ENCODE measurements at places on chromosomes 12 and 14.

GRCh38 chr12:27331291-27331926 is 1.2 kb upstream of the BMAL2 start:
- no peak for DNase-seq

GRCh38 chr14:79037593-79037992 is 867.4 kb downstream of the NRXN3 start:
- no peak for DNase-seq

GRCh38 chr12:25248137-25248536 is 2.6 kb downstream of the KRAS start:
- no peak for DNase-seq

- no peak for DNase-seq
Observed at GRCh38 chr12:54042970-54043853, 10.4 kb downstream of the HOXC5 start.

- DNase-seq = no peak
Observed at GRCh38 chr12:13376610-13377373, 180.3 kb downstream of the EMP1 start.

- DNase-seq = no peak
Observed at GRCh38 chr12:114439261-114439683, 33.3 kb upstream of the TBX5 start.

DNA sequence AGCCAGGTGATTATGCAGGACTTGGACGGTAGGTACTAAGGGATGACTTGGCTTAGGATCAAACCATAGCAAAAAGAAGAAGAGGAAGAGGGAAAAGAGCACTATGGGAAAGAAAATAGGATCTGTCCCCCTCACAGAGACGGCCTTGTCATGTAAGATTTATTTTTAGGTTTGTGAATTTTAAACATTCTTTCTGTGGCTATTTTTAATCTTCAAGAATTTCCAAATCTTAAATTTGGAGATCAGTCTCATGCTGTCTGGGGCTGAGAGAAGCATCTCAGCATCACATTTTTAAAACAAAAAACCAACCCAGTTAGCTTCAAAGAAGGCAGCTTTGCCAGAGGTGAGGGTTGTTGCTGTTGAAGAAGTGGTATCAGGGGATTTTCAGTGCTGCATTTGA is 52.6 kb upstream of the STRN3 start:
- DNase-seq = no peak

DNA sequence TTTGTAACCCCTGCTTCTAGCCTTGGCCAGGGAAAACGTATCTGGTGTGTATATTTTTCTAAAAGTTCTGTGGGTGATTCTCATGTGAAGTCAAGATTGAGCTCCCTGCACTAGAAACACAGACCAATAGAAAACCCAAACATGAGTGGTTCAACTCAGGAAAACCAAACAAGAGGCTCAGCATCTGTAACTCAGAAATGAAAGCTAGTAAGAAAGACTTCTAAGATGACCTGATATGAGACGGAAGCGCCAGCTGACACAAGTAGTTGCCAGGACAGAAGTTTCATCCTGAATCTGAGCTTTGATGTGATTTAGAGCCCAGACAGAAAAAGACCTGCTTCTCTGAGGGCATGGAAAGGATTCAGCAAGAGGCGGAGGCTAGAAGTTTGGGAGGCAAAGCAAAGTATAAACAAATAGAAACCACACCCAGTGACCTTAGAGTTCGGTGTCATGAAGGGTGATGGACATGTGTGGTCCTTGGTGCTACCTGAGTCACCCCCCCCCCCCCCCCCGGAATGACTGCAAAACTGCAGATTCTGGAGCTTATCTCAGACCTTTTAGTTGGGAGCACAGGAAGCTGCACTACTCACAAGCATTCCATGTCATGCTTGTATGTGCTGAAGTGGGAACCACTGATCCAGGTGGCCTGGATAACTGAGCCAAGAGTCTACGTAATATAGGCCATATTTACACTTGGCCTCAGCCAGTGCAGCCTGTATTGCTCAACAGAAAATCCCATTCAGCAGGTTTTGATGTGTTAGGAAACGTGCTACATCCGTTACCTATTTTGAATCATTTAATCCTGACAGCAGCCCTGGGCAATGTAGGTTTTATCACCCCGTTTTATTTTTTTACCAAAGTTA is 191.3 kb downstream of the ANO6 start:
- no peak for DNase-seq

GRCh38 chr14:75831952-75832351 is 149.8 kb downstream of the TGFB3 start:
- no peak for DNase-seq

DNA sequence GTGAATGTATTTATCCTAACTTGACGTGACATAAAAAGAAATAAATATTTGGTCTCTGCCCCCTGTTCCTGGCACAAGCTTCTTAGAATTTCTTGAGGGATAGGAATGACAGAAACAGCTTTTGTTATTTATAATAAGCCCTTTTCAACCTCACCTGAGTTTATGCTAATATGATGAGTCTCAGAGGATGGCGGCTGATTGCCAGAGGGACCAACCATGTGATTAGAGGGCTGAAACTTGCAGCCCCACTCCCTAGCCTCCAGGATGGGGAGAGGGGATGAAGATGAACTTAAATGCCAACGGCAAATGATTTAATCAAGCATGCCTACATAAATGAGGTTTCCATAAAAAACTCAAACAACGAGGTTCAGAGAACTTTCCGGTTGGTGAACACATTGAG is 42.9 kb downstream of the DNAI7 start:
- no peak for DNase-seq

DNA sequence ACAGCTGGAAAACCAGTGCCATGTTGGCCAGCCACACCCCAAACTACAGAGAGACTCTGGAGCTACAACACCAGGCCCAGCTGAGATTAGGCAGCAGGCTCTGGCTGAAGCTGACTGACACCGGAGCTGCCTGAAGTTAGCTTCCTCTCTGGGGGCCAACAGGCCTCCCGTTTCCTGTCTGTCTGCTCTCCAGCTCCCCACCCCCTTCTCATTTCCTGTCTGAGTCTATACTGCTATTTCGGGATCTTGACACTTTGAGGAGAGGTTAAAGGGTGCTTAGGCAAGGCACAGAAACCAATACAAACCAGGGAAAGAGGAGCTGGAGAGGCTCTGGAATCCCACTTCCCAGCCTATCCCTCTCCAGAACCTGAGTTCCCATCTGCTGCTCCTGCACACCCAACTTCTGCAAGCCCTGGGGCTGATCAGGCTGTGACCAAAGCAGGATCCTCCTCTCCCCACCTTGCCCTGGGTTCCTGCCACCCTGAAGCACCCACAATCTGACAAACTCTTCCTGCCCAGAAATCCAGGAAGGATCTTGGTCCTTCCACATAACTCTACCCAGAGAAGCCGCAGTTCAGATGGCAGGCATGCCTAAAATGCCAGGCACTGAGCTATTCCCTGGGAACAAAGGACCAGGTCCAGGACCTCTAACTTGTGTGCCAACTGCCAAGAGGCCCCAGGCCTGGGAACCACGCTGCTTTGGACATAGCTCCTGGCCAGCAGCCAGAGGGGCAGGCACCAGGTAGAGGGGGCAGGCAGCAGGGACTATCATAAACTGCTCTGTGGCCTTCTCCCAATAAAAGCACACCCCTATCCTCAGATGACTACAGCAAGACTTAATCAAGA is 39.9 kb downstream of the PRPF40B start:
- DNase-seq = peak; percentile 69

- no peak for DNase-seq
Observed at GRCh38 chr12:90128526-90128925, 419.9 kb upstream of the ATP2B1 start.

- no peak for DNase-seq
Observed at GRCh38 chr12:121765573-121765972, 27.9 kb downstream of the RHOF start.

DNA sequence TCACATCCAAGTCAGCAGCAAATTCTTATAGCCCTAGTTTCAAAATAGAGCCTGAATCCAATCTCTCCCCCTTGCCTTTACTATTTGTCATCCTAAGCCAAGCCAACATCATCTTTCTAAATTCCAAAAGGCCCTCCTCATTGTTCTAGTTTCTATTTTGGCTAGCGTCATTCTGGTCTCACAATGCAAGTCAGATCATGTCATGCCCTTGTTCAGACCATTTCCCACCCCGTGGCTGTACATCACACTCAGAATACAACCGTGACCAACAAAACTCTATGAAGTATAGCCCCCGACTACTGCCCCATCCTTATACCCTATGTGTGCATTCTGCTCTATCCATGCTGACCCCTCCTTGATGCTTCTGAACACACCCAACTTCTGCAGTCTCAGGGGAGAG is 12.3 kb upstream of the GNG2 start:
- no peak for DNase-seq

- no peak for DNase-seq
Observed at GRCh38 chr14:94893411-94894160, 123.7 kb upstream of the GSC start.

DNA sequence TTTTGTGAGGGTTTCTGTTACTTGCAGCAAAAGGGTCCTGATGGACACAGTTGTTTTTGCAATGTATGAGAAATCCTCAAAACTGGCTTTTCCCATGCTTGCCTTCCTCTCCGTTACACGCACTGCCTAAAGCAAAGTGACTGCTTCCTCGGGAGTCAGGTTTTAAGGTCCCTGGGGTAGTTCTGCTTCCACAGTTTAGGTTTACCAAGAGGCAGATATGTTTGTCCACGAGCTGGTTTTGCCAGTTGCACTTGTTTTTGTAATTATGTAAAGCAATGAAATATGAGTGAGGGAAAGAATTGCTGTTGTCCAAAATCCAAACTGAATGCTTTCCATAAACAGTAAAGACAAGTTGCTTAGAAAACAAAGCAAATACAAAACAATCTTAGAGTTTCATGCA is 290.7 kb upstream of the AMIGO2 start:
- DNase-seq = no peak

DNA sequence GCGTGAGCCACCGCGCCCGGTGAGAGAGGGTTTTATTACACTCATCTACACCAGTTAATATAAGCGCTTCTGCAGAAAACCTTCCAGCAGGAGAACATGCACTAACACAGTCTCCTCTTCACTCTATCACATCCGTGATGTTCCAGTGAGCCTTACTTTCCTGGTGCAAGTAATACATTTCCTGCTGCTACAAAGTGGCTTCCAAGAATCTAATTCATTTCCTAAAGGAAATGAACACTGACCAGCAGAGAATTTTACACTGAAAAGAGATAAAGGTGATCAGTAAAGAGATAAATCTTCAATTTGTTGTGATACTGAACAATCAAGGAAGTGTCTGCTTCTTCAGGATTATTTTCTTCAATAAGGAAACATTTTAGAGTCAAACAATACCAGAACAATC is 39.5 kb downstream of the ZFYVE21 start:
- DNase-seq = no peak

DNA sequence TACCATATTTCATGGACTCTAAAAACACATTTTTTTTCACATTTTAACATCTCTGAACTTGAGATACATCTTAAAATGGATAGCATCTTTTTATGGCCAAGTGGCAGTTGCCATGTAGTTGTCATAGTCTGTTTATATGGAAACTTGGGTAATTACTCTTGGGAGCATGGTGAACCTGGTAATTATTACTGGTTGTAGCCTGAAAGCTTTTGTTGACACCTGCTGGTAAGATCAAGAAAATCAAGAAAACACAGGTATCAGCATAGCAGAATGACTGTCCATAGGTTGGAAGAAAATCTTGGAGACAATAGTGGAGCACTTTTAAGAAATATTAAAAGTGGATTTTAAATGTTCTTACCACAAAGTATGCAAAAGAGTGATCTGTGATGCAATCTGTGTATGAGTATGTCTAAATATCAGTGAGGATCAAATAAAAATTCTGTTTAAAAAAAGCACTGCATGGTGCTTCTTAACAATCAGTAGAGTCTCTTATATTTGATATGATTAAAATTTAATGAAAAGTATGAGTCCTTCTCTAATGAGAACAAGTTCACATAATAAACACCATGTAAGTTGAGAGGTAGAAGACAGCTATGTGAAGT is 44.2 kb downstream of the TTC8 start:
- no peak for DNase-seq

- no peak for DNase-seq
Observed at GRCh38 chr14:61392297-61392696, 70.9 kb downstream of the PRKCH start.

DNA sequence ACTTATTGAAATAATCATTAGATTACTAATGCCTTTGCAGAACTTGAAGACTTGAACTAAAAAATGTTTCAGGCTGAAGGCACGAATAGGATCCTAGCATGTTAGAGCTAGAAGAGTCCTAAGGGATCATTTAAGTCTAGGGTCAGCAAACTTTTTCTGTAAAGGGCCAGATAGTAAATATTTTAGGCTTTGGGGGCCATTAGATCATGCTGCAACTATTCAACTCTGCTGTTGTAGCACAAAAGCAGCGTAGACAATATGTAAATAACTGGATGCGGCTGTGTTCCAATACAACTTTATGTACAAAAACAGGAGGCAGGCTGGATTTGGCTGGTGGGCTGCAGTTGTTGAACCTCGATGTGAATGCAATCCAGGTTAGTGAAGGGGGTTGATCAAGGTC is 221.7 kb downstream of the ATP23 start:
- no peak for DNase-seq

GRCh38 chr12:51391283-51392123 is at the start of gene GALNT6:
Gene GALNT6 (minus strand): TSS chr12:51391406. CDS start chr12:51379781, 11,625 bp downstream.
- DNase-seq = peak; percentile 70

GRCh38 chr14:104086210-104086660 is 735 bp downstream of the ASPG start:
- no peak for DNase-seq

GRCh38 chr12:67981287-67982162 is 7.7 kb upstream of the IFNG-AS1 start:
- no peak for DNase-seq

GRCh38 chr12:34397591-34398365 is 375.5 kb downstream of the ALG10 start:
- no peak for DNase-seq

- DNase-seq = no peak
Observed at GRCh38 chr12:69684466-69684865, 14.6 kb downstream of the BEST3 start.

DNA sequence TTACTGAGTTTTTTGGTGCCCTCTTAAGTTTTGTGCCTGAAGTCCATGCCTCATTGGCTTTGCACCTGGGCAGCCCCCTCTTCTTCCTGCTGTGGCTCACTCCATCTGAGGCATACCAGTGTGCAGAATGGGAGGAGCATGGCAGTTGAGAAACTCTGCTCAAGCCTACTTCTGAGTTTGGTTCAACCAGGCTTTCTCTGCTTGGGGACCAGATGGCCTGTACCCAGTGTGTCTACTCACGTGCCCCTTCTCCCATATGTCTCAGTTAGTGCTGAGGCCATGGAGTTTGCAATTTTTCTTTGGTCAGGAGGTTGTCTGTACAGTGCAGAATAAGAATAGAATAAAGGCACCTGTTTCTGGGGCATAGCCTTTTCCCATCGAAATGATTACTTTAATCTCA is 383.3 kb upstream of the DDHD1 start:
- no peak for DNase-seq

DNA sequence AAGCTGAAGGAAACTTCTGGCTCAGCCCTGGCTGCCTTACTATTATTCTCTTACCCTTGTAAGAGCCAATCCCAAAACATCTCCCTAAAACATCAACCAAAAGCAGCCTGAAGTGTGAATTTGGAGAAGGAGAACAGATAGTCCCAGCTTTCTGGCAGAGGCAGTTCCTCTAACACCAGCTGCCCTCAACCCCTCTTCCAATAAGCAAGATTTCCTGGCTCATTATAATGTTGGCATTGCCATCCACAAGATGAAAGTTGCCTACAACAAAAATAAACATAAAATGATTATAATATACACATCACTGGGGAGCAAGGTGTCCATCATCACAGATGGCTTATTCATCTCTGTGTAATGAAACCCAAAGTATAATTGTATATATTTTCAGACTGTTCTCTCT is 352.5 kb upstream of the CCDC196 start:
- DNase-seq = no peak
